Stimulated activated CD8-positive, alpha-beta memory T cell treated with anti-CD3 and anti-CD28 coated beads, Interleukin-12 subunit alpha, Interleukin-12 subunit beta, amount 100 ng/mL, for 1 hour (primary cell): ENCODE measurements at places on chromosomes 7 and 10.

DNA sequence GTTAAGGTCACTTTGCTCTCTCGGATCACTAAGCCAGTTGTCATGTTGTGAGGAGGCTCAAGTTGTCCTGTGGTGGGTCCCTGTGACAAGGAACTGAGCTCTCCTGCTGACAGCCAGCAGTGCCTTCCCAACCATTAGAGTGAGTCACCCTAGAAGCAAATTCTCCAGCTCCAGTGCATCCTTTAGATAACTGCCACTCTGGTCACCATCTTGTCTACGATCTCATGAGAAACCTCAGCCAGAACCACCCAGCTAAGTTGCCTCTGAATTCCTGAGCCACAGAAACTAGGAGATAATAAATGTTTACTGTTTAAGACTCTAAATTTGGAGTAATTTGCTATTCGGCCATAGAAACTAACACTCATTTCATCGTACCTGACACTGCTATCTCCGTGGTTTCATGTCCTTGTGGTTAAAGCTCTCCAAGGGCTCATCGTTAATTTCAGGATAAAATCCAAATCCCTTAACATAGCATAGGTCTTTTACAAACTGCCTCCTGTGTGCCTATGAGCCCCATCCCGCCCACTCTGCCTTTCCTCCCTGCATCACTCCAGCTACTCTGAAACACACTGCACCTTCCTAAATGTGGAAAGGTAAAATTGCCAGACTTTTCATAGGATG, 56.5 kb upstream of the WIPF3 start:
- DNase-seq: no peak

DNA sequence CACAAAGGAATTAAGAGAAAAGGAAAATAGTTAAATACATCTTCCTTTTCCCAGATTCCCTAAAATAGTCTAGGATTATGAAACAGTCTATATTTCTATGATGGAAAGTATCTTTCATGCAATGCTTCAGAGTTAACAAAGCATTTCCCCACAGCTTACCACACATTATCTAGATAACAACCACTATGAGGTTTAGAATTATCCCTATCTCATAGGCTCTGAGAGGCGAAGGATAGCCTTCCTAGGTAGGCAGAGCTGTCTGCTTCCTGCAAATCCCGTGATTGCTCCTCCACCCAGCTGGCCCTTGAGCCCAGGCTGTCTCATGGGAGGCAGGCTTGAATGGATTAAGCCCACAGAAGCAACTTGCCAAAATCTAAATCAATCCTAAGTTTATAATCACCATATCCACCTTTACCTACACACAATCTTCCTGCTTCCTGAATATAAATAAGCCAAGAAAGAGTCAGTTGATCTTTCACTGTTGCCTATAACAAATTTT, 321.4 kb upstream of the AOAH start:
- no peak for DNase-seq

GRCh38 chr7:43508461-43508860, 74.4 kb upstream of the STK17A start:
- no peak for DNase-seq

- DNase-seq: no peak
Measured at GRCh38 chr10:74153123-74153522, 2.1 kb downstream of the ADK start.

DNA sequence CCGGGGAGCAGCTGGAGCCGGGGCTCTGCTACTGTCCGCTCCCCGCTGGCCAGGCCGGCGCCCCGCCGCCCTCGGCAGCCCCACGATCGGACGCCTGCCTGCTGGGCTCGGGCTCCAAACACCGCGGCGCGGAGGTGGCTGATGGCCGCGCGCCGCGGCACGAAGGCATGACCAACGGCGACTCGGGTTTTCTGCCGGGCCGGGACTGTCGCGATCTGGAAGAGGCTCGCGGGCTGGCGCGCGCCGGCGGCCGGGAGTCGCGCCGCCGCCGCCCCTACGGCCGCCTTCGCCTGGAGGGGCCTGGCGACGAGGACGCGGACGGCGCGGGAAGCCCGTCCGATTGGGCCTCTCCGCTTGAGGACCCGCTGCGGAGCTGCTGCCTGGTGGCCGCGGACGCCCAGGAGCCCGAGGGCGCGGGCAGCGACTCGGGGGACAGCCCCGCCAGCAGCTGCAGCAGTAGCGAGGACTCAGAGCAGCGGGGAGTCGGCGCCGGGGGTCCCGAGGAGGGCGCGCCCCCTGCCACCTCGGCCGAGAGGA, 570 bp downstream of the TBC1D12 start:
- no peak for DNase-seq

GRCh38 chr10:12631216-12631615, 281.9 kb downstream of the CAMK1D start:
- DNase-seq: no peak
